ENCODE measurements at places on chromosomes 2 and 18.
A peak's percentile ranks its signal among the peaks of the same experiment; 100 is the strongest.

DNA sequence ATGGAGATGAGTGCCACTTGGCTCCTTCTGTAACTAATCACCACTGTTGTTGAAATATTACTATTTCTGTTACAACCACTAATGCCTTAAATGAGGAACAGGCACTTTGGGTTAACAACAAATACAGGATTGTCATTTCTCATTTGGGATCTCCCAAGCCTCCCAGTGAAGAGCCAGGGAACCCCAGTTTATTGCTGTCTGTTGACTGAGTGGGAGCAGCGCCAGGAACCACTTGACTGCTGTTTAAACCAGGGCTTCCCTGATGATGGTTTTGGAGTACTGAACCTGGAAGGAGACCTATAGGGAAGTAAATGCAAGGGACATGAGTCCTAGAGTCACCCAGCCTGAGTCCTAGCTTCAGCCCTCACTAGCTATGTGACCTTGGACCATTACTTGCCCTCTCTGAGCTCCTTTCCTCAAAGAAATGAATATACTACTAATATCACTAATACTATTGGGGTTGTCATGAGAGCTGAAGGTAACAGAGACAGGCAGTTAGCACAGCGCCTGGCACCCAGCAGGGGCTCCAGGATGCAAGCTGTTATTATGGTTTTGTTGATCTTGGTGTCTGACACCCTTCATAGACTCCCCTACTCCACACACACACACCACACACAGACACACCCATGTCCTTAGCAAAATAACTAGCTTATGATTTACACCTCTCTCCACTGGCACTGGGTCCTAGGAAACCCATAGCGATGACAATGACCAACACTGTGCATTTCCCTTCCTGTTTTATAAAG, 104.2 kb upstream of the FZD7 start:
- DNase-seq, result no peak

GRCh38 chr18:23121133-23121532, 14.2 kb upstream of the CABLES1 start:
- no peak for DNase-seq

- no peak for DNase-seq
Measured at GRCh38 chr2:50098242-50098641, 933.7 kb downstream of the NRXN1 start.

DNA sequence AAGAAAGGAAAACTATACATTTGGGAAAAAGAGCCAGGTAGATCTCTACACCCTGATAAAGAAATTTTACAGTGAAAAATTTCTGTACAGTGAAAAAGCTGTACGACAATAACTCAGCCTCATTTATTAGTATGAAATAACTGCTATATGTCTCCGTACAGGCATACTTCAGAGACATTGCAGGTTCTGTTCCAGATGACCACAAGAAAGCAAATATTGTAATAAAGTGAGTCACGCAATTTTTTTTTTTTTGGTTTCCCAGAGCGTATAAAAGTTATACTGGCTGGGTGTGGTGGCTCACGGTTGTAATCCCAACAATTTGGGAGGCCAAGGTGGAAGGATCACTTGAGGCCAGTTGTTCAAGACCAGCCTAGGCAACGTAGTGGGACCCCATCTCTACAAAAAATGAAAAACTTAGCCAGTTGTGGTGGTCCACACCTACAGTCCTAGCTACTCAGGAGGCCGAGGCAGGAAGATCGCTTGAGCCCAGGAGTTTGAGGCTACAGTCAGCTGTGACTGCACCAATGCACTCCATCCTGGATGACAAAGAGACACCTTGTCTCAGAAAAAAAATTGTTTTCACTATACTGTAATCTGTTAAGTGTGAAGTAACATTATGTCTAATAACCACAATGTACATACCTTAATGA, 28.2 kb upstream of the AMMECR1L start:
- DNase-seq, result no peak

GRCh38 chr2:151691631-151692030, 42.6 kb downstream of the NEB start:
- DNase-seq, result no peak

GRCh38 chr18:26956863-26957262, 91.4 kb upstream of the AQP4 start:
- DNase-seq, result no peak

DNA sequence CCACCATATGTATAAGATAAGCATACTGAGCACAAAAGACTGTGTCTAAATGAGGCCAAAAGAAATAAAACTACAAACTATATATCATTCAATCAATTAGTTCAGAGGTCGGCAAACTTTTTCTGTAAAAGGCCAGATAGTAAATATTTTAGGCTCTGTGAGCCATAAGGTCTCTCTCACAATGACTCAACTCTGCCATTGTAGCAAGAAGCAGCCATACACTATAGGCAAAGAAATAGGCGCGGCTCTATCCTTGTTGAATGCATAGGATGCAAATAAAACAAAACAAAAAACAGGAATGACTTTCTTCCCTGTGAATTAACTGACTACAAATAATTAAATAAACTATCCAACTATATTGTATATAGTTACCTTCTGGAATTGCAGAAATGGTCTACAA, 8.6 kb upstream of the CCDC88A start:
- no peak for DNase-seq

GRCh38 chr2:64854773-64855237, 134.4 kb upstream of the SLC1A4 start:
- DNase-seq, result no peak

- DNase-seq, result no peak
Measured at GRCh38 chr2:116979916-116980764, 834.4 kb upstream of the DDX18 start.

DNA sequence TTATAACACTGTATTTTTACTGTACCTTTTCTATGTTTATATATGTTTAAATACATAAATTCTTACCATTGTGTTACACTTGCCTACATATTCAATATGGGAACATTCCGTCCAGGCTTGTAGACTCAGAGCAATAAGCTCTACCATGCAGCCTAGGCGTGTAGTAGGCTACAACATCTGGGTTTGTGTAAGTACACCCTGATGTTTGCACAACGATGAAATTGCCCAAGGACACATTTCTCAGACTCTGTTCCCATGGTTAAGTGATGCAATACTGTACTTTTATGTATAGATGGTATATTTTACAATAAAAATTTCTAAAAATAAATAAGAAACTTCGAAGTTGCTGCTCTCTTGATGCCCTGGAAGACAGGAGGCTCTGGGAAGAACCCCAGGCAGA, 38.4 kb downstream of the YPEL5 start:
- DNase-seq, result no peak

- no peak for DNase-seq
Measured at GRCh38 chr2:134273256-134273983, 19.5 kb downstream of the MGAT5 start.

DNA sequence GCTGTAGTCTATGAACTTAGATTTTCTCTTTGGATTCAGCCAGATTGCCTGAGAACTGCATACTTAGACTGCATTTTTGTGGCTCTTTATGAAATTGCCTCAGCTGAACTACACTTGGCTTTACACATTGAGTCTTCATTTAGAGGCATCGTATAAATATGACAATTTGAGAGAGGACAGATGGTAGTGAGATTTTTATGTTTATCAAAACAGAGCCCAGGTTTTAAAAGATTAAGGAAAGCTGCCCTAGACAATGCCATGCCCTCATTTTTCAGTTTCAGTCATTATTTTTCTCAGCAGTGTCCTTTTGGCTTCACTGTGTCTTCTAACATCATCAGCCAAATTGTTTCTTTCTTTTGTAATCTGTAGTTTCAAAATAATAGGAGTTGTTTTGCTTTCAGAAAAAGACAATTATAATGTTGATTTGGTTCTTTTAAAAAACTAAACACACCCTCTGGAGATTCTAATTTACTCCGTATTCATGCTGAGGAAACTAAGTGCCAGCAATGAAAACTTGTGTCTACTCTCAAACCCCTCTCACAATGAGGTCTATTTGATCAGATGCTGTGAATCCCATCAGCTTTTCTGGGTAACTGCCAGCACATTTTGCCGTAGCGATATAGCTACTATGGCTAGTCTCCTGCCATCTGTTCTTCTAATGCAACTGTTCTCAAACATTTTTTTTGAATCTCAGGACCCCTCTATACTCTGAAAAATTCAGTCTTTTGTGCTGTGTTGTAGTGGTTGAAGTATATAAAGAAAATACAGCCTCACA, 46.2 kb downstream of the TWSG1 start:
- DNase-seq, result no peak

GRCh38 chr2:157866202-157866601, 9.9 kb downstream of the ACVR1 start:
- DNase-seq, result no peak

DNA sequence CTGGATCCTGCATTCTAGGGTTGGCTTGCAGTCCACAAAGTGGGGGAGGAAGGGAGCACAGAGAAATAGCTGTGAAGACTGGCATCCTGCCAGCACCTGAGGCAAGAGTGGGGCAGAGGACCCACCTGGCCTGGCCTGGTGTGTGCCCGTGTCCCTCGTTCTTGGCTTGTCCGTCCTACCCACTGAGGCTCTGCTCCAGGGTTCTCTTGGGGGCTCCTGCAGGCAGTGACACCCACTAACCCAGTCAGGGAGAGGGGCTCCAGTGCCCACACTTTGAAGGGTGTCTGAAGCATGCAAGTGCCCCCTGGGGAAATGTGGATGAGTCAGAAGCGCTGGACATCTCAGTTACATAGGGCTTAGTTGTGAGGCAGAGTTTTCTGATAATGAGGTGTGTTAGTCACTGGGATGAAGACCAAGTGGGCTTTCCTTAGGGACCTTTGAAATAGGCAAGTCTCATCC, 79.4 kb downstream of the SLC4A3 start:
- DNase-seq, result no peak

- peak; percentile 54 for DNase-seq
Measured at GRCh38 chr2:160394153-160394552, 99.5 kb downstream of the RBMS1 start.

DNA sequence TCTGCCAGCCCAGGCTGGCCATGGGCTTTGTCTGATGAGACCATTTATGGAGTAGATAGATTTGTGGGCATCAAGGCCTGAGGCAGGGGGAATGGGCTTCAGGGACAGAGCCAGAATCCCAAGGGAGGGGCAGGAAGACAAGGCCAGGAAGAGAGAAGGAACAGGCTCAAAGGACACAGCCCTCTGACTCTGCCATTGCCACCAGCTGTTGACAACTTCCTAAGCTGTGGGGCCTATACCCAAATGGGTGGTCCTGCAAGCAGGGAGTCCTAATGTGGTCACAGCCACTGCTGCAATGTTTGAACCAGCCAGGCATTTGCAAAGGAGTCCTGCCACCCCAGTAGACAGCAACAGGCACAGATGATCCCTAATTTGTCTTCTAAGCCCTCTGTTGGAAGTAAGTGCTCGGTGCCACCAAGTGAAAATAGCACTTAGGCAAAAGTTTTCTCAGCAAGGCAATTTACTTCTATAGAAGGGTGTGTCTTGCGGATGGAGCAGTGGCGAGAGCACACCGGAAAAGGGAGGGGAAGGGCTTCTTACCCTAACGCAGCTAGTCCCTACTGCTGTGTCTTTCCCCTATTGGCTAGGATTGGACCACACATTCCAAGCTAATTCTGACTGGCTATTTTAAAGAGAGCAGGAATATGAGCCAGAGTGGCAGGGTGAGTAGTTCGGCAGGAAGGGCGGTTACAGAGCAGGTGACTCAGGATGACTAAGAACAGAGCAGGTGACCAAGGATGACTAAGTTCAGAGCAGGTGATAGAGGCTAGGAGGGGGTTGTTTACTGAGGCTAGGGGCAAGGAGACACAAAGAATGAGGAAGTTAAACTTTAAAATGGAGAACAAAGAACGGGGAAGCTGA, 47.2 kb downstream of the C1QL2 start:
- no peak for DNase-seq

- DNase-seq, result no peak
Measured at GRCh38 chr18:9321017-9321452, 13.5 kb upstream of the TWSG1 start.

DNA sequence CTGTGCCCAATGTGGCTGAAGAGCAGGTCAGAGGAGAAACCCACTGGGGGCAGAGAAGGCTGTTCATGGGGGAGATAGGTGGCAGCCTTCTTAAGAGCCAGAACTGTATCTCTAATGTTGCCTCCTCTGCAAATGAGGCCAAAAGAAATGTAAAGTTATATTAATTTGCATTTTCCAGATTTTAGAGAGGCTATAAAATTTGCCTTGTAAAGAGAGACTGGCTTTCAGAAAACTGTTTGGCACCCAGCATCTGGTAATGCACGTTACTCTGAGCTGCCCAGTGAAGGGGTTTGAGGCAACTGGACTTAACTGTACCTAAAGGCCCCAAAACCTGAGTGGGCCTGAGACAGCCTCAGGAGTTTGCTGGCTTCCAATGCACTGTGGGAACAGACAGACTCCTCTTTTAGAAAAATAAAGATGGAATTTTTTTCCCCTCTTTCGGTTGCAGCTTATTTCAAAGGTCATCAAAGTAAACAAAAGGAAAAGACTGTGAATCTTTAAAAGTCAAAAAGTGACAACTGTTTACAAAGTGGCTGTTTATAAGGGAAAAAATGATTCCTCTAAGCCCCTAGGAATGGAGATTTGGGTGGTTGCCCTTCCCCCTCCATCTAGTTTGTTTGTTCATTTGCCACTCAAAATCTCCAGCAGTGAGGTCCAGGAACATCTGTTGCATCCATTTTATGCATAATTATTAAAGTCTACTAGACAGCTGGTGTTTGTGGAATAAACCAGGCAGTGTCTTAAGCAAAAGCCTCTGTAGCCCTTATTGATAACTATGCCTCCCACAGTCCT, 132.2 kb upstream of the ZFP36L2 start:
- no peak for DNase-seq

DNA sequence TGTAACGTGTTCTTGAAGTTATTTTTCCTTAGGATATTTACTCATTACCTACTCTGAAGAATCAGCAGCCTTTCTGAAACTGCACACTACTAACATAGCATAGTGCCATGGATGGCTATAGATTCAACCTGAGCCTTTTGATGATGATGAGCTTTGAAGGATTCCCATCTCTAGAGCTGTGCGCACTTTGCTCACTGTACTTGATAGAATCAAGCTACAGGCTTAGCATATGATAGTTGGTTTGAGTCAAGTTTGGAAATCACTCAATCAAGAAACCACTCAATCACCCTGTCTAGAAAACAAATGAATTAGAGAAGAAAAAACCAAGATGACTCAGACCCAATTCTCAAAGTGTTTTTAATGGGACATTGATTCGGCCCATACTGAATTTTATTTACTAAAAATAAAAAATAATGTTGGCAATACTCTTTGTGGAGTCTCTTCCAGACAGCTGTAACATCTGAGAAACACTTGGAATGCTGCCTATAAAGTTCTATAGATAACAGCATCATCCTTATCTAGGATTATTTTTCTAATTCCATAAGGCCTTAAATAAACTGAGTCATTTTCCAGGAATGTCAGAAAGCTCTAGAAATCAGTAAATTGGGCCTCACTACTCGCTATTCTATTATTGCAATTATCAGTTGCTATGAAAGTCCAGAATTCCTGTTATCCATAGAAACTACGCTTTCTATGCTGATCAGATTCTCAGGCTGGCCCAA, 259.0 kb upstream of the ERBB4 start:
- DNase-seq, result no peak

- no peak for DNase-seq
Measured at GRCh38 chr2:241485172-241485911, 23.0 kb downstream of the STK25 start.

GRCh38 chr2:119641562-119642258, 37.3 kb upstream of the TMEM177 start:
- peak; percentile 79 for DNase-seq
